ENCODE measurements at places on chromosomes 5 and 9.
A peak's percentile ranks its signal among the peaks of the same experiment; 100 is the strongest.

DNA sequence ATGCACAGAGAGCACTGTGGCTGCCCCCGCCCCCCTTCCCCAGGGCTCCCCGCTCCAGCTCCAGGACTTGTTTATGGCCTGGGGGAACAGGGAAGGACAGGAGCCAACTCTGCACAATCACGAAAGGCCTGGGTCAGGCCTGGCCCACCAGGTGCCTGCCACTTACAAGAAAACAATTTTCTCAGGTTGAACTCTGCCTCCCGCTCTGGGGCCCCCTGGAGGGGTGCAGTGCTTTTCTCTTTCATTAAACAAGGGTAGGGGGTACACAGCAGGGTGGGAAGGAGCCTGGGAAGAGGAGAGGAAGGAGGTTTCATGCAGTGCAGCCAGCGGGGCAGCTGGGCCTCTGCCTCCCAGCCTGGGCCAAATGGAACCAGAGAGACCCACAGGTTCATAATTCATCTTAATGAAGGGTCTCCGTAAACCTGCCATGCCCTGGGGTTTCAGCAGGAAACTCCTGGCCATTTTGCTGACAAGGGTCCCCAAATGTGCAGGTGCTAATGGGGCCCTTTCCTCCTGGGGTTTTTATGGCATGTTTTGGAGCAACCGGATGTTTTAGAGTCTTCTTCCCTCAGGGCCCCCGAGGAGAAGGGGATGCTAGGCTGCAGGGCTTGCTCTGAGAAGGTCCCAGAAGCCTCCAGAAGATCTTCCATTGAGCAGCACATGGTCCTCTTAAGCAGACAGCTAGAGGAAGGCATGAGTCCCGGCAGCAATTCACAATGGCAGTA, 219.8 kb downstream of the SLIT3 start:
- DNase-seq, result no peak

- no peak for DNase-seq
Measured at GRCh38 chr5:117220730-117221129, 646.1 kb upstream of the SEMA6A start.

GRCh38 chr9:93039976-93040375, 18.5 kb upstream of the SUSD3 start:
- DNase-seq, result no peak

GRCh38 chr5:54171645-54172384, 138.6 kb downstream of the ARL15 start:
- no peak for DNase-seq

DNA sequence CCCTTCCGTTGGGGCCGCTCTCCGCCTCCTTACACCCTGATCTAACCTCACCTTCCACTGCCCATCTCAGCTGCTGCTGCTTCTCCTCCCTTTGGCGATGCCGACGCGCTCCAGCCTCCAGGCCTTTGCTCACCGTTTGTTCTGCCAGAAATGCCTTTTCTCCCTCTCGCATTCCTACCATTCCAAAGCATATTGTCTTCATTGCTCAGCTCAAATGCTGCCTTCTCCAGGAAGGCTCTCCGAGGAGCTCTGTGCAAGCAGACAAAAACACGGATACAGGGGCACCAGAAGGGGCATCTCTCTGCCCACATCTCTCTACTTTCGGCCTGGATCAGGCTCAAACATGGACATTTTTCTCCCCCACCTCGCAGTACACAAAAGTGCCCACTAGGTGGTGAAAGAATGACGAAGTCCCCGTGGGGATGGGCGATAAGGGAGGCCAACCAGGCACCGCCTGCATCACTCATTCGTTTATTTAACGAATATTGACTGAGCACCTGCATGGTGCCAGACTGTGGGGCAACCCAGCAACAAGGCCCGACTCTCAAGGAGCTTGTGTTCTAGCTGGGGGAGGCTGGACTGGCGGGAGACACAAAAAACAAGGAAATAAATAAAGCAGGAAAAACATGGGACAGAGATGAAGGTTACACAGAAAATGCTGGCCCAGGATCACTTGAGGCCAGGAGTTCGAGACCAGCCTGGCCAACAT, 7.3 kb upstream of the GRHPR start:
- peak; percentile 64 for DNase-seq

GRCh38 chr9:128107468-128108268, 19.9 kb downstream of the PTGES2 start:
- no peak for DNase-seq

DNA sequence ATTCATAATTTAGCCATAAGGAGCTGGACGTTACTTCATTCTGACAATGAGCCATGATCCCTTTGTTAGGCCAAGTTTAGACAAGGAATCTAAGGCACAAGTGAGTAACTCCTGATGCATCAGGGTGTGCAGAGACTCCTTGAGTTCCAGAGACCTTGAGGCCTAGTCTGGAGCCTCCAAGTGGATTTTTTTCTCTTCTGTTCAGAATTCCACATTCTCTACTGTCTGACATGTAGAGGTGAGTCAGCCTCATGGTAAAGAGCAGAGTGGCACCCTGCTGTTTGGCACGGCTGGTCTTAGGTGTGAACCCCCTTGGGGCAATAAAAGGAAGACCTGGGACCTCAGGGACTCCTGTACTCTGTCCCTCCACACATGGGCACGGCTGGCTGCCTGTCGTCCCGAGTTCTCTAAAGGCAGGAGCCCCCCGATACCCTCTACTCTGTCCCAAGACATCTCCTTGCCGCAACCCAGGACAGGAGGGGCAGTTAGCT, 22.0 kb upstream of the TGFBI start:
- no peak for DNase-seq

- DNase-seq, result no peak
Measured at GRCh38 chr5:131973089-131973712, 27.7 kb upstream of the MEIKIN start.

DNA sequence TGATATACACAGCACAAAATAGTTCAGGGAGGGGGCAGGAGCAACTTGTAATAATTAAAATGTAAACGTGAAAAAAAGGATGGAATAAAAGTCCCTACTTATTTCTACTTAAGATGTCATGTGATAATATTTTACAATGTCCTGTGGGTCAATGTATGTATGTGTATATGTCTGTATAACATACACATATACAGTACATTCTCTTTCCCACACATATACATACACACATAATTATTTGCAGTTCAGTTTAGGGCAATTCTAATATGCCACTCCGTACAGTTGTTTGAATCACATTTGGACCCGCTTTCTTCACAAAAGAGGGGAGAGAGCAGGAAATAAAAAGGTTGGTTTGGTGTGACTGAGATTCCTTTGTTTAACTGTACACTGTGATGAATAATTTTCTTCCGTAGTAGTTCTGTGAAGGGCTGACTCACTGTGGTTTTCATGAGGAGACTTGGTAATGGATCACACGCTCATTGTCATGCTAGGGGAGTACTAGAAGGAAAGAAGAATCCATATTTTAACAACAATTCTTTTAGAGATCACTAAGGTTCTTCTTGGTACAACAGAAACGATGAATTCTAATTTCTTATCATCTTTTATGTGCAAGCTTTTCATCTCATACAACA, 26.2 kb upstream of the ACOT12 start:
- no peak for DNase-seq

GRCh38 chr5:65198456-65199120, 283.1 kb downstream of the ADAMTS6 start:
- DNase-seq, result no peak

DNA sequence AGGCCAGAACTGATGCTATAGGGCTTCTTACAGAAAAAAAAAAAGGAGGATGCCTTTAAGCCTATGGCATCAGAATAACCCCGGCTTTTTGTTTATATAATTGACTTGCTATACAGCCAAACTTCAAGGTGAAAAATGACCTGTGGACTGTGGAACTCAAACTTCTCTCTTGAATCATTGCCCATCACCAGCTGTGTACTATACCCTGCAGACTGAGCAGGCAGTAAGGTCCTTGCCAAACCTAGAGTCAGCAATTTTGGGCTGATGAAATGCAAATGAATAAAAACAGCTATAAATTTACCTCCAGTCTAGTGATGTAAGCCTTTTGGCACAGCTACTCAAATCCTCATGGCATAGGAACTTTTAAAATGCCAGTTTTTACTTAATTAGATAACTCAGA, 44.5 kb upstream of the PPP3R2 start:
- no peak for DNase-seq

DNA sequence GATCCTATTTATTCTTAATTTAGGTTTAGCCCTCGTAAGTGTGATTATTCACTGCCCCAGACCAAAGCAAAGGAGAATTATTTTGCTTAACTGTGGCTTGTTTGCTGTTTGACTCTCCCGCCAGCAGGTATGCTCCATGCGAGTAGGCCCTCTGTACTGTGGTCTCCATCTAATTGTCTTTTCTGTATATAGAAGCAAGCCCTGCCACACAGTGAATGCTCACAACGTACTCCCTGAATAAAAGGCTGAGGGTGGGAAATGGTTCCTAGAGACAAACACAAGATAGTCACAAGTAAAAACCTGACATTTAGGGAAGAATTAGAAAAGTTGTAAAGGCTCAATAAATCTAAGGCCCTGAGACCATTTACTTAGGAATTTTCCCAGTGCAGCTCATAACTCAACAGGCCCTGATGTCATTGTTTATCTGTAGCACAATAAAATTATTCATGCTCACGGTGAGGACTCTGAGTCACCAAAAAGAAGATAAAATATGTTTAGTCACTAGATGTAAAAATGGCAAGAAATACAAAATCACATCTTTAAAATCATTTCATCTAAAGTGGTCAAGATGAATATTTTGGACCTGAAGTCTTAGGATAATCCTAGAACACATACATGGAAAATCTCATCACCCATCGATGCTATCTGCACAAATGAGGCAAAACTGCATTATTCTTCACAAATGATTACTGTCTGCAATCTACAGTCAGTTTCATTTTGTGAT, 473.2 kb downstream of the ENC1 start:
- no peak for DNase-seq

- DNase-seq, result no peak
Measured at GRCh38 chr9:83509402-83509801, 28.8 kb downstream of the FRMD3 start.

DNA sequence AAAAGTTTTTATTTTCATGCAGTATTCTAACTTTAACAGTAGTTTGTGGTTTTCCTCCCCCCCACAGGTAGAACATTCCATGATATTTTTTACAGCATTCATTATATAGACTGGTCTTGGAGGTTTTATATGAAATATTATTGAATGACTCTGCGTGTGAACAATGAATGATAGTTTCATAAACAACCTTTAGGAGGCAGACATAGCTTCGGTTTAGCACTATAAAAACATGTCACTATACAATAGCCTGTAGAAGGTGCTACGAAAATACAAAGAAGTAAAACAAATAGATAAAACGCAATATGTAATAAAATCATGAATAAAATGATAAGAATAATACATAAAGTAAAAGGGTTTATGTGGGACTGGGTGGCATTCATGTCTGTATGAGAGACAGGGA, 8.5 kb downstream of the KLF4 start:
- no peak for DNase-seq

- DNase-seq, result no peak
Measured at GRCh38 chr5:9437741-9438240, 108.1 kb downstream of the SEMA5A start.

- no peak for DNase-seq
Measured at GRCh38 chr9:137924169-137924568, 46.6 kb downstream of the CACNA1B start.

- no peak for DNase-seq
Measured at GRCh38 chr9:109256336-109256735, 64.5 kb downstream of the EPB41L4B start.

DNA sequence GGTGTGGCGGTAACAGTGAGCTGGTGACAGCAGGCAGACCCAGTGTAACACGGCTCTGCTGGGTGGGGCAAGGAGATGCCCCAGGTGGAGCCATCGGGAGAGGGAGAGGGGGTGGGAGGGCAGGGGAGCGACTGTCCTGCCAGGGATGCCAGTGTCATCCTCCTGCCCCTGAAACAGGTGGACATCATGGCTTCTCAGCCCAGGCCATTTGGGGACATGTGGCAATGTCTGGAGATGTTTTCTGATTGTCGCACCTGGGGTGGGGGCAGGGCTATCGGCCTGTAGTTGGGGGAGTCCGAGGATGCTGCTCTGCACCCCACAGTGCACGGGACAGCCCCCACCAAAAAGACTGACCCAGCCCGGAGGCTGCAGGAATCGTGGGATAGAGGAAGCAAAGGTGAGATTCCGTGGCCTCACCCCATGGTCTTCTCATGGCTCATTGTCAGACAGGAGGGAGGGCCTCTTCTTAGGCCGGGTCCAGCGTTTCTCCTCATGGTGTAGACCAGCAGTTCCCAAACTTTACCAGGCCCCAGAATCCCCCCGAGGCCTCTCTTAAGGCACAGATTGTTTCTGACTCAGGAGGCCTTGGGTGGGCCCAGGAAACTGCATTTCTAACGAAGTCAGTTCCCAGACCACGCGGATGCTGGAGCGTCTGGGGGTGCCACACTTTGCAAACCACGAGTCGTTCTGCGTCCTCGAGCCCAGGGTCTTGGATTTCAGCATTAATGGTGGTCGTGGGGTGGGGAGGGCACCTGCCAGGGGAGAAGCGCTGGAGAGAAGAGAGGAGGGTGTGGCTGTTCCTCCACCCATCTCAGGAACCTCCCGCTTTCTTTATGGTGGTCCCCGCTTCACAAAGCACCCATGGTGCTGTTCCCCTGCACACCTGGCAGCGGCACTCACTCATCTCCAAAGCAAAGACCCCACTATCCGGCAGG, 11.0 kb downstream of the COL5A1 start:
- DNase-seq, result no peak

Data from CD8-positive, alpha-beta T cell (primary cell).